NCI-H1105 (cell line): ENCODE measurements at places on chromosomes 11 and 22.

- no peak for DNase-seq
Observed at GRCh38 chr22:44360668-44361381, 48.1 kb upstream of the SHISAL1 start.

DNA sequence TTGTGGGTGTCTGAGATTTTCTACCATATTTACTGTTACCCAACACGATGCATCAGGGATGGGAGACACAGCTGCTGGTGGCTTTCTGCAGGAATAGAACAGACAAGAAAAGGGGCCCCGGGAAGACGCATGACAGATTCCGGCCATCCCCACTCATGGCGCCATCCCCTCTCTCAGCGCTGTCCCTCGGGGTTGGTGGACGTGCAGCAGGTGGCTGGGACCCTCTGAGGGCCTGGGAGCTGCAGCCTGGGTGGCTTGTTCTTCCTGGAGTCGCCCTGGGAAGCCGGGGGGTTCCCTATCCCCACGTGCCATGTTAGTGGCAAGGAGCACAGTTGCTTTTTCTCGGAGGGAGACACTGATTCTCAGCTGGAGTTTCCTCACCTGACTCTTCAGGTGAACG is 1123.3 kb downstream of the BRD1 start:
- no peak for DNase-seq

- DNase-seq, result no peak
Observed at GRCh38 chr22:36435516-36436415, 45.7 kb downstream of the TXN2 start.

DNA sequence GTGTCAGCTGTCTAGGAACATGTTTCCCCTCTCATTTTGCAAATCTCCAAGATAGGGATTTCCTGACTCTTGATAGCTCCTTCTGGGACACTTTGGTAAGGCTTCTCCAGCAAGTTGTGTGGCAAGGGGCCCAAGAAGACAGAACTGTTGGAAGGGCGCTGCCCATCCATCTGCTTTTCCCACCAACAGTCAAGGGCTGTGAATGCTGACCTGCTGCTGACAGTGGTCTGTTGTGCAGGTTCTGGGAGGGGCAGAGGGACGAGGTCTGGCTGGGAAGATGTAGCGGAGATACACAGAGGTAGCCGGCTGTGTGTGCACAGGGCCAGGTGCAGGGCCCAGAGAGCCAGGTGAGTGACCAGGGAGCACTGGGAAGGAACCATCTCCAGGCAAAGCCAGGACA is 12.2 kb downstream of the BCR start:
- no peak for DNase-seq
